Fibroblast of skin of left quadriceps (primary cell): ENCODE measurements at places on chromosomes 2 and 18.

- DNase-seq, result no peak
Measured at GRCh38 chr2:68366083-68366560, 1.0 kb downstream of the PLEK start.

GRCh38 chr2:28586867-28587266, 91.0 kb downstream of the PLB1 start:
- no peak for DNase-seq

GRCh38 chr2:181682026-181682789, 1.9 kb upstream of the NEUROD1 start:
- no peak for DNase-seq

GRCh38 chr2:100213595-100213994, 71.2 kb upstream of the AFF3 start:
- DNase-seq, result no peak

DNA sequence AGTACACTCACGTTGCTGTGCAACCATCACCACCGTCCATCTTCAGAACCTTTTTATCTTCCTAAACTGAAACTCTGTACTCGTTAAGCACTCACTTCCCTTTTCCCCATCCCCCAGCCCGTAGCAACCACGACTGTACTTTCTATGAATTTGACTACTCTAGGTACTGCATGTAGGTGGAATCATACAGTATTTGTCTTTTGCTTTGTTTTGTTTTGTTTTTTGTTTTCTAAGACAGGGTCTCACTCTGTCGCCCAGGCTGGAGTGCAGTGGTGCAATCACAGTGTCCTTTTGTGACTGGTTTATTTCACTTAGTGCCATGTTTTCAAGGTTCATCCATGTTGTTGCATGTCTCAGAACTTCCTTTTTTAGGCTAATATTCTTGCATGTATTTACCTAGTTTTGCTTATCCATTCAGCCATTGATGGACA, 7.0 kb upstream of the TYMS start:
- DNase-seq, result no peak

DNA sequence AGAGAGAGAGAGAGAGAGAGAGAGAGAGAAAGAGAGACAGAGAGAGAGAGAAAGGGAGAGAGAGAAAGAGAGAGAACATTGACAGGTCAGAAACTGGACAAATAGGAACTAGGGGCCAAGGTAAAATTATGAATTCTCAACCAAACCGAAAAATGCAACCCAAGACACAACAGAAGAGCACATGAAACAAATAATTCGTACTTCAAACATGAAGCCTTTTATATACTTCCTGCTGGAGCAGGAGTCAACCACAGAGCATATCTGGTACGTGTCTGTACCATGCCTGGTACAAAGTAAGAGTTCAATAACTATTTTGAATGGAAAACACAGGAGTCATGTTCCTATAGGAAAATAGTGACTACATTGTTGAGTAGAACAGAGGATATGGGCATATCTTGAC, 6.5 kb upstream of the VPS54 start:
- no peak for DNase-seq

- no peak for DNase-seq
Measured at GRCh38 chr18:65751155-65752085, 608 bp downstream of the CDH7 start.

GRCh38 chr2:134287323-134287722, 33.5 kb downstream of the MGAT5 start:
- DNase-seq, result no peak

DNA sequence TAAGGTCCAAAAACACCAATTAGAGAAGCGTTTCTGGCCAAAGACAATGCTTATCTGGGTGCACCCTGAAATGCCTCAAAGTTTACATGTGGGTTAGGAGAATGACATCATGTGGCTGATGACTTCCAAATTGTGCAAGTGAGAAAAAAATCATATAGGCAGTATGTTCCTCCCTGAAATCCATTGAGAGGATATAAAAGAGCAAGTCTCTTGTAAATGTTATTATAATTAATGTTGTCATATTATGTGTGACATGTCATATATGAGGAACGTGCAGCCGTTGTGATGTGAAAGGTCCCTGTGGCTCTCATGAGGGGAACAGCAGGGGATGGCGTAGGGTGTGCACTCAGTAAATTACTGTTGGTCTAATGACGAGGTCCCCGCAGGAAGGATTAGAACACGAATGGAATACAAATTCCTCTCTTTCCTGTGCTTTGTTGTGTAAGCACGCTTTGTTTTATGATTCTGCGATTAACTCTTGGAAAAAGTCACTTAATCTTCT, 290.8 kb downstream of the PRKCE start:
- no peak for DNase-seq

DNA sequence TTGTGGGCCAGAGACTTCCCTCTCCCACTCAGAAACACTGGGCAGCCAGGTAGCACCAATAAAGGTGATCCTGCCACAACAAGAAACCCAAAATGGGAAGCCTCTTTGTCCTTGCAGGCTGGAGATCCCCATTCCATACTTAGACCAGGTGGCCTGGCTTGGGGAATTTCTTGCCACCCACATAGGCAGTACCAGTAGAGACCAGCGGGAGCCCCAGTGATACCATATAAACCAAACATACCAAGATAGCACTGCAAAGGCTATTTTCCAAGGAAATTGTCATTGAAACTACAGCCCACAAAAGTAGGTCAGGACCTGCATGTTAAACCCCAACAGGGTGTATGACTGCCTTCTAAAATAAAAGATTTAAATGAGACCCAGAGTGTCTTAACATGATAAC, 171.6 kb downstream of the DIS3L2 start:
- DNase-seq, result no peak
